ENCODE measurements at places on chromosomes 16 and 17.

- no peak for DNase-seq
Observed at GRCh38 chr17:7435676-7436555, 681 bp downstream of the TMEM102 start.

GRCh38 chr16:67546761-67547422, 15.4 kb upstream of the CTCF start:
- peak; percentile 51 for DNase-seq

GRCh38 chr16:29962344-29962994, 590 bp downstream of the TMEM219 start:
- DNase-seq = peak; percentile 23

GRCh38 chr16:11100239-11100750, 155.7 kb downstream of the SOCS1 start:
- peak; percentile 89 for DNase-seq

- DNase-seq = no peak
Observed at GRCh38 chr16:1354815-1355540, 3.2 kb downstream of the GNPTG start.

- no peak for DNase-seq
Observed at GRCh38 chr17:44120851-44121605, 2.4 kb downstream of the HDAC5 start.

DNA sequence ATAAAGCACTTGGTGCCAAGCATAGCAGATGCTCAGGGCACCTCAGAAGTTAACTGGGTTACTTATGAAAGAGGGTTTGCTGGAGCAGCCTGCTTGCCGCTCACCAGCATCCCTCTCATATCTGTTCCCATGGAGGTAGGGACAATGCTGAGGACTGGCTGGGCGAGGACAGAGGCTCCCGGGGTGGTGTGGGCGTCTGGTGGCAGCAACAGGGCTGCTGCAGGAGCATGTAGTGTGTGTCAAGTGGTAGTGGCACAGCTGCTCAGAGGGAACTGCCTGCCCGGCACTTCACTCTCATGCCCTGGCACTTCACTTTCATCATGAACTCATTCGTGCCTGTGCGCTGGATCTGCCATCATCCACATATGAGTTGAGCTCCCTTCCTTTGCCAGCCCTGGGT, 26.9 kb upstream of the ZNHIT3 start:
- no peak for DNase-seq

DNA sequence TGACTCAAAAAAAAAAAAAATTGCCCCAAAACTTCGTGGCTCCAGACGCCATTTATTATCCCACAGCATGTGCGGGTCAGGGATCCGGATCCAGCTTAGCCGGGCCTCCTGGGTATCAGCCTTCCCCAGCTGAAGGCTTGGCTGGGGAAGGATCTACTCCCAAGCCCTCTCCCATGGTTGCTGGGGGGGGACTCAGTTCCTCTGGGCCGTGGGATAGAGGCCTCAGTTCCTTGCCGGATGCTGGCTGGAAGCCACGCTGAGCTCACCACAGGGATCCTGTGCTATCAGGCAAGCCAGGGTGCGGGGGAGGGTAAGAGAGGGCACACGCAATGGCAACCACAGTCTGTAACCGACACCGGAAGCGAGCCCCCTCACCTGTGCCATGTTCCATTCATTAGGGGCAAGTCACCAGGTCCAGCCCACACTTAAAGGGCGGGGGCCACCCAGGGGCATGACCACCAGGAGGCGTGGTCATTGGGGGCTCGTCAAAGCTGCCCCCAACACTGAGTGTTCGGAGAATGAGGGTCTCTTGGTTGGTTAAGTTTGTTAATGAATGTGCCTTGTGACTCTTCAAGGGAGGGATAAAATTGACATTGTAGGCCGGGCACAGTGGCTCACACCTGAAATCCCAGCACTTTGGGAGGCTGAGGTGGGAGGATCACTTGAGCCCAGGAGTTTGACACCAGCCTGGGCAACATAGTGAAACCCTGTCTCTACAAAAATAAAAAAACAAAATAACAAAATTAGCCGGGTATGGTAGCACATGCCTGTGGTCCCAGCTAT, 210.0 kb upstream of the GSE1 start:
- DNase-seq = no peak
